Aorta (tissue), 5 donors: ENCODE measurements at places on chromosomes 3 and 15.

- DNase-seq, result no peak
Observed at GRCh38 chr3:168574455-168575158, 478.9 kb upstream of the GOLIM4 start.

DNA sequence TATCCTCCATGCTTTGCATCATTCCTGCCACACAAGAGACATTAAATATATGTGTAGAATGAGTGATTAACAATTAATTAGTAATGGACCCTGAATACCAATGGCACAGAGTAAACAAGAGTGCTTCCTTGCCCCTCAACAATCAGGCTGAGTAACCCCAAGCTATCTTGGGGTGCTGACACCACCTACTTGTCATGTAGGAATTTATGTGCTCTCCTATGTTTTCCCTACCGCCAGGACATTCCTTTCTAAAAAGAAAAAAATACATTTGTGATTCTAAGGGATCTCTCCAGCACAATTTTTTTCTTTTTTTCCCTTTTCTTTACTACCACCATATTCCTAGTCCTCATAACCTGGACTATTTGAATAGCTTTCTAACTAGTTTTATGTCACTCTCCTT, 449.1 kb downstream of the MFSD1 start:
- DNase-seq, result no peak

DNA sequence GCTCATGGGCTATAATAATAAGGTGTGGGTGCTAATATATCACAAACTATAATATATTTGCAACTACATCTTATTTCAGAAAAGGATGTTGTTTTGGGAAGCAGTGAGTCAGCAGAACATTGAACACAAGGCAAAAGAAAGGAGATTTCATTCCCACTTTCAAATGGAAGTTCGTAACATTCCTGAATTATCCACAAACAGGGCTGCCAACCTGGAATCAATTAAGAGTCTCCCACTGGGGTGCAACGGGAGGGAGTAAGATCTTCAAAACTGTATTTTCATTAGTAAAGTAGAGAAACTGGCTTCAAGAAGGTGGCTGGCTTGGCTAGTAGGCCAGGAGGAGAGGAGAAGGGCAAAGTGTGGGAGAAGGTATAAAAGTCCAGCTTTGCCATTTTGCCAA, 479.6 kb downstream of the CNTN3 start:
- DNase-seq, result no peak

GRCh38 chr3:113534365-113534764, 2.0 kb downstream of the SIDT1 start:
- no peak for DNase-seq

DNA sequence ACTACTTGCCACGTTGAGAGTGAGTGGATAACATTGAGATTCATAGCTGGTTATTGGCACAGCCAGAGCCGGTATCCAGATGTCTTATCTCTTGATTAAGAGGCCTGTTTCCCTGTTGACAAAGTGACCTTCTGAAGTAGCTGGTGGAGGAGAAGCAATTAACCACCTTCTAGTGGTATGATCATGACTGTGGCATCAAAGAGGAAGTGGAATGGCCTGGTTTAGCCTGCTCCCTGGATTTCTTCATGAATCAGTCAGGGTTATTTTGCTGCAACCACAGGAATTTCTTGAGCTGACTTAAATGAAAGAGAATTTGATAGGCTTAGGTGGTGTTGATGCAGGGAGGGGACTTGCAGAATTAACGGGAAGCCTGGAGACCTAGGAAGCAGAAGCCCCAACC, 398.3 kb downstream of the MFSD1 start:
- DNase-seq, result no peak
